ENCODE measurements at places on chromosomes 7 and 10.

DNA sequence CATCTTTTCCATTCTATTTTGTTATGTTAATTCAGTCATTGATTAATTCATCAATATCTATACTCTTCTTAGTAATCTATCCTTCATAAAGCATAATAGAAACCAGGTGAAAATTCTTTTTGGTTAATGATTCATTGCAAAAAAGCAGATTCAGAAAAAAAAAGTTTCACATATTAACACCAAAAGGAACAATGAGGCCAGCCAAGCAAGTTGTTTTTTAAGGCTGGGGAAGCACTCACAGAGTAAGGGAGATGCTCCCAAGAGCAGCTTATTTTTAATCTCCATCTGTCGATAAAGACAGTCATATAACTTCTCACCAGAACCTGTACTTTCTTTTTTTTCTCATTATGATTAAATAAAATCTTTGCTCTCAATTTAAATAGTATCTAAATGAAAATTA, 95.8 kb downstream of the CACNA2D1 start:
- DNase-seq: no peak

DNA sequence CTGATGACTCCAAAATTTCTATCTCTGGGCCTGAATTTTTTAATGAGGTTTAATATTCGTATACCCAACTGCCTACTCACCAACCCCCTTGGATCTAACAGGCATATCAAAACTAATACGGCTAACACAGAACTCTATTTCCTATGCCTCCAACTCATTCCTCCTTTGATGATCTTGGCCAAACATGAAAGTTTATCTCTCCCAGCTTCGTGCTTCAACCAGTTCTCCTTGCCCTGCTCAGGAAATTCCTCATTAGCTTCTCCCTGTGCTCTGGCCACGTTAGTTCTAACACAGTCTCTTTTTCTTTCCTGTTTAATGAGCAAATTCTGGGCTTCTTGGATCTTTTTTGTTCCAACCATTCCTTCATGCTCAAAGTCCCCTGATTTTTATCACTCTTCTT, 138.9 kb upstream of the PTN start:
- no peak for DNase-seq

GRCh38 chr10:104099269-104099668, 13.6 kb upstream of the COL17A1 start:
- DNase-seq: no peak

GRCh38 chr7:44636041-44636584, 29.7 kb downstream of the OGDH start:
- no peak for DNase-seq

- DNase-seq: peak; percentile 57
These were observed 10.1 kb downstream of the AVPI1 start for GRCh38 chr10:97676770-97677581.

GRCh38 chr7:107179326-107180164, 10.7 kb downstream of the HBP1 start:
- DNase-seq: peak; percentile 61

DNA sequence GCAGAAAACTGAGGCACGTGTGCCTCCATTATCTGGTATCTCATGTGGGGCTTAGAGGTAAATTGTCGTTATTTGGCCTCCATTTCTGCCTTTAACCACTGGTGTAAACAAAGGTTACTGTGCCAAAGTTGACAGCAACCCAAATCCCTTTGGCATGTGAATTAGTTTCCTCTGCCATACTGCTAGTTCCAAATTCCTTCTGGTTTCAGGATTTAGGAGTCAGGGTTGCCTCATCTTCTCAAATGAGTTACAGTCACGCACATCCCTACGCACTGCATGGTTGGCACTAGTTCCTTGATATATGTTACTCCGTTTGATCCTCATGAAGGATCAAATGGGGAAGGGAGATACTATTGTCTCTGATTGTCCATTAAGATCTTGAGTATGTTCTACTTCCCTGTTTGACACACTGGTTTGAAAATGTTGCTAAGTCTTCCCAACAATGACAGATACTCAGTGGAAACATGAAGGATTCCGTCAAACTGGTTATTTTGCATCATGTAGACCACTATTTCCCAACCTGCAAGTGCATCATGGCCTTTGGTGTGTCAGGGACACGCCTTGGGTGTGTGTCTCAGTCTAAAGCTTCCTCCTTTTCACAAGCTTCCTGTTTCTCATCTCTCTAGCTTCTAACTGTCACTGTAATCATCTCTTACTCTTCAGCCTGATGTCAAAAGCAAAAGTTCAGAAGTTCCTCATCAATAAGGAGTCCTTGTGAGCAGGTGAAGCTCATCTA, at the start of gene LIPN:
LIPN (plus strand) TSS at position 655 of the 736 bp plus-strand sequence. CDS start 1,386 bp downstream, outside the sequence.
- DNase-seq: no peak

DNA sequence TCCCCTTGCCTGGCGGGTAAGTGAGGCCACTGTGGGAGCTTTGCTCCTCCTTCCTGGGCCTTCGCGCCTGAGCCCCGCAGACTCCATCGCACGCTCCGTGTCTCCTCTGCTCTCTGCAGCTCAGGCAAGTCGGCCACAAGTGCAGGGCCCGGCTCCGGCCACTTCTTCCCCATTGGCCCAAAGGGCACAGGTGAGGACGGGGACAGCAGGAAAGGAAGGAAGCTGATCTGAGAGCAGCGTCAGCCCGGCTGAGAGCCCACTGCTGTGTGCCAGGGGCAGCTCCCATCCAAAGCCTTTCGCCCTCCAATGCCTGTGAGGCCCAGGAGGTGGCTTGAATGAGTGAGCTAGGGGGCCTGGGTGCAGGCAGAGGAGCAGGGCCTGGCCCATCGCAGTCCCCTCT, 33.7 kb upstream of the RHEB start:
- no peak for DNase-seq

Data from A172 (cell line).